ENCODE measurements at places on chromosomes 7 and 10. TPM values are rescaled to one million over a fixed set of nuclear protein-coding genes. Genes with fewer than 3 reads are reported as not detected.

HPSE2 gene
- 2.7 TPM for total RNA-seq

FRAT2 gene
- total RNA-seq: 12.2 TPM

STEAP2 gene
- 14.4 TPM for total RNA-seq

OR6V1 gene
- not detected for total RNA-seq

CREB5 gene
- 18.0 TPM for total RNA-seq

CASD1 gene
- 53.6 TPM for total RNA-seq

HOXA13 gene
- total RNA-seq: 0.33 TPM

GRCh38 chr10:97490592-97490991 is 7.6 kb downstream of the MMS19 start:
- no peak for DNase-seq

- no peak for DNase-seq
Observed at GRCh38 chr7:77684030-77684429, 12.2 kb upstream of the RSBN1L start.

- DNase-seq: peak; percentile 51
Observed at GRCh38 chr7:44065431-44066110, at the start of gene PGAM2. Gene PGAM2, minus strand, starts transcription at chr7:44065567. Its CDS starts 38 bp downstream, at chr7:44065529.

DNA sequence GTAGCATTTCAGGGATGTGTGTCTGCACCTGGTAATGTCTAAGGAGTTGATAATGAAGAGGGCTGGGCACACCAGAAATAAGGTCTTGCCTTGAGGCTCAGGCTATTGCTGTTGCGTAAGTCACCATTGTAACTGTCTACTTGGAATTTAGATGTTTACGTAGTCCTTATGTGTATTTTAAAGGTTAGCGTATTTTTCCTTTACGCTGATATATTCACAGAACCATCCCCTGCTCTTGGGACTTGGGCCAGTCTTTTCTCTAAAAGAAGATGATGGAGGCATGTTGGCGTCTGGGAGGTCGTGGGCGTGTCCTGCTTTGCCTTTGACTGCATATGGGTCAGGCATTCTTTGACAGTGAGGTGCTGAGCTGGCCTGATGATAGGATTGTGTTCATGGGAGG is 14.7 kb downstream of the WDR37 start:
- no peak for DNase-seq

DNA sequence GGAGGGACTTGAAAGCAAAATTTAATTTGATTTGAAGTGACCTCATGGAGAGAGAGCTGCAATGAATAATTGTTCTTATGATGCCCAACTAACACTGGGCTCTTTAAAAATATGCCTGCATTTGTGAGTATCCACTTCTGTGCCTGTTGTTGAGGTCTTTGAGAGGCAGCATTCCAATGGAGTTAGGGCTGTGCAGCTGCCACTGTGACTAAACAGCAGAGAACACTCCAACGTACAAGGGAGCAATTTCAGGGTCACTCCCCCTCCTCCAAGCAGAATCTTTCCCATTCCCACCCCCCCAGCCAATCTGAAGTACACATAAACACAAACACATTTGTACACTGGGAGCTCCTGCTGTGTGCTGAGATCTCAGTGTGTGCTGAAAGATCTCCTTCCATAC is 28.0 kb upstream of the GSAP start:
- DNase-seq: no peak

DNA sequence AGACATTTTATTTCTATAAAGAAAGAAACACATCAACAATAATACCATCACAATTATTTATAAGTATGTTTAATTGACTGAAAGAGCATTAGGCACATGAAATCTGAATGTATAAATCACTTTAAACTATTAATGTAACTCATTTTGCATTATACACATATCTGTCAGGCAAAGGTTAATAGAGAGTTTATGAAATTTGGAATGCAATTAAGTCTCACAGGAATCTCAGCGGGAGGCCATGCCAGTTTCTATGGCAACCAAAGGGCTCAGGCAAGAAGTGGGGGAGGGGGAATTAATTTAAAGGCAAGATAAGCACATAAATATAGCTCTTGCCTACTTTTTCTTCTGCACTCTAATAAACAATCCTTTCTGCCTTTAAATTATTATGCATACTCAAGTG is 152.6 kb downstream of the SLC16A9 start:
- no peak for DNase-seq

DNA sequence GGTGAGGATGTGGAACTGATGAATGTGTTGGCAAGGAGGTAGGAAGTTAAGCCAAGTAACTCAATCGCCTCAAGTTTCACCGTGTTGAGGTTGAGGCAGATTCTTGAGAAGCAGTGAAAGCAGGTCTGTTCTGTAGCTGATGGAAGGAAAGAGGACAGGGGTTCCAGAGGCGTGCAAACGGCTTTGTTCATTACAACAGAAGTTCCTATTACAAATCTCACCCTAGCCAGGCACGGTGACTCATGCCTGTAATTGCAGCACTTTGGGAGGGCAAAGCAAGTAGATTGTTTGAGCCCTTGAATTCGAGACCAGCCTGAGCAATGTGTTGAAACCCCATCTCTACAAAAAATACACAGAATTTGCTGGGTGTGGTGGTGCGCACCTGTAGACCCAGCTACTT is 36.9 kb upstream of the PTF1A start:
- DNase-seq: no peak

GRCh38 chr7:24346129-24346528 is 62.1 kb downstream of the NPY start:
- no peak for DNase-seq

GRCh38 chr10:126843299-126843934 is 61.8 kb upstream of the DOCK1 start:
- no peak for DNase-seq

- no peak for DNase-seq
Observed at GRCh38 chr10:7302392-7302906, 108.4 kb downstream of the SFMBT2 start.

GRCh38 chr10:103540722-103541121 is 47.2 kb downstream of the NEURL1 start:
- no peak for DNase-seq

DNA sequence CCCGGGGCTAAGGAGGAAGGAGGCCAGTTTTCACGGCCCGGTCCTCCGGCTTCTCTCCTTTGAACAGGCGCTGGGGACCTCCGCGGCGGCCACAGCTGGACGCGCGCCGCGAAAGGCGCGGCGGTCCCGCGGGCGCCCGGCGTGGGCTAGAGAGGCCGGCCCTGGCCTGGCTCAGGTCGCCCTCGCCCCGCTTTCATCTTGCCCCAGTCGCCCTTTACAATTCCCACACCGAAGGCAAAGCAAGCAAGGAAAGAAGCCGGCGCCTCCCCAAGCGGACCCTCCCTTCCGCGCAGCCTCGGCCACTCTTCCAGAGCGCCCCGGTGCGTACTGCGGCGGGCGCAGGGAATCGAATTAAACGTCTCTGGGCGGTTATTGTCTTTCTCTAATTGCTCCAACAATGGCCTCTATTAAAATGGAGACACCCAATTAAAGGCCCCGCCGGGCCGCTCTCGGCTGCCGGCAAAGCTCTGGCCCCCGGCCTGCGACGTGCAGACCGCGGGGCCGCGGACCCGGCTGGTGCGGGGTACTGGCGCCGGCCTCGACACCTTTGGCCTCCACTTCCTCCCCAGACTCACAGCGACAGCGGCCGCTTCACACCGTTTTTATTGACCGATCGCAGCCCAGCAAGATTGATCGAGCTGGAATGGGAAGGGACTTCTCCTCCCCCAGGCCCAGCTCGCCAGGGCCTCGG is 4.5 kb upstream of the GATA3 start:
- DNase-seq: no peak

- no peak for DNase-seq
Observed at GRCh38 chr7:156493942-156494341, 146.6 kb upstream of the RNF32 start.

DNA sequence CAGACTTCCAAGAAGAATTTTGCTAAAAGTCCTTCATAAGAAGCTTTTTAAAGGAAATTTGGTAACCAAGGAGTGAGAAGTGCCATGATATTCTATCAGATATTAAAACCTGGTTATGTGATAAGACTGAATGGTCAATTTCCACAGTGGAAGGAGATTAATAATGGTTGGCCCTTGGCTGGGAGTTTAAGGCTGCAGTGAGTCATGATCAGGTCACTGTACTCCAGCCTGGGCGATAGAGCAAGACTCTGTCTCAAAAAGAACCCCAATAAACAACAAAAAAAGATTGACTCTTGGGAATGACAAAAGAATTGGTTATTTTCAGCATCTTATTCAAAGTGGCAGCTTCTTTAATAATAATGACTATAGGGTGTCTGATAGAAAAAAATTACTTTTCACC is 37.2 kb downstream of the EXOC4 start:
- DNase-seq: no peak

DNA sequence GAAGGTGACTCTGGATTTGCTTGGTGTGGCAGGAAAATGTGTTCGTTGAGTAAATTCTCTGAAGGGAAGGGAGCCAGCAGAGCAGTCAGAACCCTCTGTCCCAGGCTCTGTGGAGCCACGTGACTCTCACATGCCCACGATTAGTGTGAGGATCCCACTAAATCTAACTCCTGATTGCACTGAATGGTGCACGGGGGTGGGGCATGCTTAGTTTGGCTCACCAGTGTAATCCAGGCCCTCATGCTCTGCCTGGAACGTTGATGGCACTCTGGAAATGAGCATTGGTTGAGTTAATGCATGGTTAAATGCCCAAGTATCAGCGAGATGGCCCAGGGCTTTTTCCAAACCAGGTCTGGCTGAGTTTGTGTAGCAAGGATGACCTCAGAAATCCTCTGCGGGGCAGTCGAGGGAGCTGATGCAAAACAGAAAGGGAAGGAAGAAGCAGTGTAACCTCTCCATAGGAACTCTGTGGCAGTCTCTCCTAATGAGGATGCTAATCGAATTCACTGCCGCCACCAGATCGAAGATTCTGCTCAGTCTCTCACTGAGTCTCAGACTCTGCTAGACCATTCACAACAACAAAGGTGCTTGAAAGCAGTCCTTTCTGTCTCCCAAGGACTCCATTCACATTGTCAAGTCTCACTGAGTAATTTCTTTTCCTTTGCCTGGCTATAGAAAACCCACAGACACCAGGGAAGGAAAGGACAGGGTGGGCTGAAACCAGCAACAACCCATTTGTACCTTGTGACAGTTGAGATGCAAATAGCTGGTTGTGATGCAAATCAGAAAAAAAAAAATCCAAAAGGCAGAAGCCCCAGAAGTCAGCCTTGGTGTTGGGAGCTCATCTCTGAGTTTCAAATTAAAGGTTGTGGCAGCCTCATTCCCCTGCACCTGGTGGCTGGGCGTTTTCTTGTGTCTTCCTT is 98.1 kb downstream of the C10orf105 start:
- no peak for DNase-seq

GRCh38 chr10:101655570-101655969 is 39.4 kb downstream of the FBXW4 start:
- DNase-seq: no peak

DNA sequence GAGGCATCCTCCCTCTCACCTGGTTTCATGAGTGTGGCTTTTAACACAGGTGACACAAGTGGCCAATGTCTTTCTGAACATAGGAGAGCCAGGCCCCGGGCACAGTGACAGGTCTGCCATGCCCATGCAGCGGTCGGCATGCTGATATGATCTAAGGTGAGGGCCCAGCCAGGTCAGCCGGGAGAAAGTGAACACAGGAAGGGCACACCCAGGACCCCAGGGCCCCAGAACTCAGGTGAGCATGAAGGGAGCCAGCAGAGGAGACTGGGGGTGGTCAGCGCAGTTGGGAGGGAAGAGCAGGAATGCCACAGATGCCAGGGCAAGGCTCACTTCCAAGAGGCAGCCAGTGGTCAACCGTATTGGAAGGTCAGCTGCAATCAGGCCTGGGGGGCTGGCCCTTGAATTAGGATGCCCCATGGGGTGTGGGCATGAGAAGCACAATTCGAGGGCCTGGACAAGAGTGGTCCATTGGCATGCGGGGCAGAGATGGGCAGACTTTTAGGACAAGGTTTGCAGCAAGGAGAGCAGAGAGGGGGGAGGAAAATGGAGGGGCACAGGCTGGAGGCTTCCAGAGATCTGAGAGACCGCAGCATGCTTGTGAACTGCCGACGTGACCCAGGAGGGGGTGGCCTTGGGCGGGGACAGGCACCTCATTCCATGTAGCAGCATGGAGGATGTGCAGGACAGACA is 3.9 kb upstream of the INPP5A start:
- DNase-seq: peak; percentile 43

DNA sequence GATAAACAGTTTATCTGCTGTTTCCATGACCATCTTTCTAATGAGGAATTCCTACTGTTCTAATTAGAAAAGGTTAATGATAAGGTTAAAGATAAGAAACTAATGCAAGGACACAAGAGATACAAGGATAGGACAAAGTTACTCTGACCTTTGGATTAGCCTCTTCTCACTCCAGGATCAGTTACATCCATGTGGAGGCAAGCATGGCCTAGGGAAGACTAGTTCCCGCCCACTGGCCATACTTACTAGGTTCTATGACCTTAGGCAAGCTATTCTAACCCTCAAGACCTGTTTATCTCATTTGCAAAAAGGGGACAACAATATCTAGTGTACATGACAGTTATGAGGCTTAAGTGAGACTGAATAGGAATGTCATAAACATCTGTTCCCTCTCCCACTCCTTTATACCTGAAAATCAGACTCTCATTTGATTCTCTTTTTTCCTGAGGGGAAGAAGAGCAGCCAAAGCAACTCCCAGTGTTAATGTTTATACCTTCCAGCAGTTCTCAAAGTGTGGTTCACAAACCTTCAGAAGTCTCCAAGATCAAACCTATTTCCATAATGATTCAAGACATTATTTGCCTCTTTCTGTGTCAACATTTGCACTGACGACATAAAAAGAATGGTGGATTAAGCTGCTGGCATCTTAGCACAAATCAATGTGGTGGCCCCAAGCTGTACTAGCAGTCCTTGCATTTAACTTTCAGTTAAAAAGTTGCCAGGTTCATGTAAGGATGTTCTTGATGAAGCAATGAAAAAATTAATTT is 72.0 kb downstream of the SRPK2 start:
- DNase-seq: no peak

DNA sequence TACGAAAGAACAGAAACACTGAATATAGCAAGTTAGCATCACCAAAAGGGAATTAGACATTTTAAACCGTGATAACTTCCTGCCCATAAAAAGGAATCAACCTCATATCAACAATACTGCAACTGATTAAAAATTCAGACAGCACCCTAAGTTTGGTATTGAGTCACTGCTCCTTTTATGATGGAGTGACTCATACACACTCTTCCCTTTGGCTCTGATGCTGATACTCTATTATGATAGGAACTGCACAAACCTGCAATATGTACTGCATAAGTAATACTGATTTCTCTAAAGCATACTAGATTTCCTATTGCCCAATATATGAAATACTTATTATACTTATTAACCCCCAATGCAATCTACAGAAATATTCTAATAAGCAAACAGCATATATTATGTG is 118.7 kb downstream of the PARD3 start:
- no peak for DNase-seq

DNA sequence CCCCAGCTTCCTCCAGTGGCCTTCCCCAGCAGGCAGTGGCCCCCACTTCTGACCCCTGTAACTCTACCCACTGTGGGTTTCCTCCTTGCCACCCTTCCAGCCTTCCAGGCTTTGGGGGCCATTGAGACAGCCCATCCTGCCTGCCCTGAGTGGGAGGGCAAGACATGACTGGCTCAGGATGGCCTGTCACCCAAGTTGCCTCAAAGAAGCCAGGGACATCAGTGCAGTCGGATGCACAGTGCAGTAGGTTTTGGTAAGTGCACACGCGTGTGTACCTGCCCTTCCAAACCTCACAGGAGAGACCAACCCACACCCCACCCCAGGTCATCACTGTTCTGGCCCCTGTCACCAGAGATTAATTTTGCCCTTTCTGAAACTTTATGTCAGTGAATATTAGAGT is 22.7 kb downstream of the ZMIZ2 start:
- DNase-seq: no peak

- DNase-seq: peak; percentile 75
Observed at GRCh38 chr10:88990384-88991160, at the start of gene FAS. Gene FAS, plus strand, starts transcription at chr10:88990798. Its CDS starts 79 bp downstream, at chr10:88990877.

GRCh38 chr7:55490099-55490498 is 82.2 kb downstream of the VOPP1 start:
- no peak for DNase-seq

GRCh38 chr7:13742126-13742525 is 247.3 kb downstream of the ETV1 start:
- no peak for DNase-seq
